MV-4-11 (cell line): ENCODE measurements at places on chromosomes 2 and 18.

GRCh38 chr18:77366067-77366719 lies 116.5 kb downstream of the GALR1 start:
- no peak for DNase-seq

- DNase-seq = no peak
Measured at GRCh38 chr2:217987391-217987790, 15.4 kb downstream of the TNS1 start.

GRCh38 chr2:223950448-223951347 lies 5.6 kb upstream of the WDFY1 start:
- DNase-seq = no peak

GRCh38 chr2:156189584-156189983 lies 142.9 kb downstream of the NR4A2 start:
- no peak for DNase-seq

- DNase-seq = no peak
Measured at GRCh38 chr2:14157816-14158215, 474.7 kb upstream of the LRATD1 start.

- peak; percentile 24 for DNase-seq
Measured at GRCh38 chr2:201900362-201900761, 94.0 kb downstream of the CDK15 start.

DNA sequence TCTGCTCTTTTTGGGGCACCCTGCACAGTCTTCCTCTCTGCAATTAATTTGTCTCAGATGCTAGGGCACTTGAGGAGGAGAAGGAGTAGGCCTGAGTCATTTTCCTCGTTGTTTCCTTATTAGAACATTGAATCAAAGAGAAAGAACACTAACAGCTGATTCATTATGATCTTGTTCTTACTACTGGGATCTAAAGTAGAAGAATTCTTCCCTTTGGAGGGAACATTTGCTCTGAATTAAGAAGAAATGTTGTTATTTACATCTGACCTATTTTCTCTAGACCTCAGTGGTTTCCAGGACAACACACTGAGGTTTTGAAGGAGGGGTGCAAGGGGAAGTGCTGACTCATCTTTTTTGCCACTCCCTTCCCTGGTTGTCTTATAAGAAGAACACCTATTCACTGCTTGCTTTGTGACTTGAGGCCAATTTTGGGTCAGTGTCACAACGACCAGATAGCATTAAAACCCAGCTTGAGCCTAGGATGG lies 24.3 kb upstream of the STAT1 start:
- peak; percentile 15 for DNase-seq

DNA sequence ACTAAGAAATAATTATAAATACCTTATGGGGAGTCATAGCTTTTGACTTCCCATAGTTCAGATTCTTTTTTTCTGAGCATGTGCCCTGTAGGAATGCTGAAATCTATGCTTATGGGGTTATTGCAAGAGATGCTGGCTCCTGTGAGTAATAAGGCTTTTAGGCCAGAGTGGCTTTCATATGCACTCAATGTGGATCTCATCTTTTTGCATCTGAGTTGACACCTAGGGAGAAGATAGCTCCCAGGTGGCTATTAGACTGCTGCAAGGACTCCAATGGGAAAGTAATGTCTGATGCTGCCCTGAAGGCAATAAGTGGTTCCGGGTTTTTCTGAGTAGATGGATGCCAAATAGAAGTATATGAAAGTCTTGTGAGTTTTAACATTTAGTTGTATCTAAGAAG lies 21.0 kb downstream of the DNAH6 start:
- no peak for DNase-seq

DNA sequence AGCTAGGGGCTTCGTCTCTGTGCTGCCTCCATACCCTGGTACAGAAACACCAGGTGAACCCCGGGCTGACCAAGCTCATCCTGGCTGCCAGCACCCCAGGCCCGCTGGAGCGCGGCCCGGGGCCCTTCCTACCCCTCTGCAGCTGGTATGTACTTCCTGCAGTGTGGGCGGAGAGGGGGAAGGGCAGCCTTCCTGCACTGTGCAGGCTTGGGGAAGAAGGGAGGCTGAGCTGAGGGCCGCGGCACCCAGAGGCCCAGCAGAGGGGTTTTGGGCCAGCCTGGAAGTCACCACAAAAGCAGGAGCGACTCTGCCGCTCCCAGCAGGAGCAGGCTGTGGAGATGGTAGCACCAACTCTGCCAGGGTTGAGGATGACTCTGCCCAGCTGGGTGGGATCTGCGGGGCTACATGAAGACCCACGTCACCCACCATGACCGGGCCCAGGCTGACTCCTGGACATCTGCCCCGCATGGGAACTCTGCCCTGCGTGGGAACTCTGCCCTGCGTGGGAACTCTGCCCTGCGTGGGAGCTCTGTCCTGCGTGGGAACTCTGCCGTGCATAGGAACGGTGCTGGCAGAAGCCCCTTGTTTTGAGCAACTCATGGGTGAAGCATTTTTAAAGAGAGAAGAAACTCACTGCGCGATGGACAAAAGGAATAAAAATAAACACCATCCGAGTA lies 273.3 kb downstream of the NDUFA10 start:
- DNase-seq = peak; percentile 53

GRCh38 chr18:24704946-24705630 lies 244.7 kb downstream of the HRH4 start:
- DNase-seq = no peak

- DNase-seq = no peak
Measured at GRCh38 chr2:126730655-126731054, 74.7 kb downstream of the GYPC start.

- peak; percentile 17 for DNase-seq
Measured at GRCh38 chr2:165698444-165698884, 95.6 kb downstream of the GALNT3 start.

DNA sequence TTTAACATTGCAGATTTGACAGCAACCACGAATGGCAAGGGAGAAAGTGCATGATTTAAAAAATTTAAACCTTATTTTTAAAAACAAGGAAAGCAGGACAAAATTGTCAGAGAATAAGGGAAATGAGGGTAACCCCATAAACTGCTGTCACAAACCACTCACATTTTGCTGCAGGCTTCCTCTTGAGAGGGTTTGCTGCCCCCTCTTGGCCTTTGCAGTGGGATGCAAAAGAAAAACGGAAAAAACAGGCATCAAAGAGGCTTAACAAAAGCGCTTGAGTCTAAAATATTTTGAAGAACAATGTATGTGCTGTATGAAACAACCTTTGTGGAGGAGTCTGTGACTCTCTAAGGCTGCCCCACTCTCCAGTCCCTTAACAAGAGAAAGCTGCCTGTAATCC lies 91.6 kb downstream of the TMX3 start:
- peak; percentile 51 for DNase-seq

- DNase-seq = no peak
Measured at GRCh38 chr2:239767021-239767905, 257.9 kb downstream of the NDUFA10 start.

GRCh38 chr2:63587814-63588384 lies 378 bp downstream of the WDPCP start:
- DNase-seq = no peak

- no peak for DNase-seq
Measured at GRCh38 chr18:70419526-70419925, 130.7 kb downstream of the SOCS6 start.

GRCh38 chr2:99697811-99698568 lies 208.2 kb upstream of the REV1 start:
- DNase-seq = no peak

DNA sequence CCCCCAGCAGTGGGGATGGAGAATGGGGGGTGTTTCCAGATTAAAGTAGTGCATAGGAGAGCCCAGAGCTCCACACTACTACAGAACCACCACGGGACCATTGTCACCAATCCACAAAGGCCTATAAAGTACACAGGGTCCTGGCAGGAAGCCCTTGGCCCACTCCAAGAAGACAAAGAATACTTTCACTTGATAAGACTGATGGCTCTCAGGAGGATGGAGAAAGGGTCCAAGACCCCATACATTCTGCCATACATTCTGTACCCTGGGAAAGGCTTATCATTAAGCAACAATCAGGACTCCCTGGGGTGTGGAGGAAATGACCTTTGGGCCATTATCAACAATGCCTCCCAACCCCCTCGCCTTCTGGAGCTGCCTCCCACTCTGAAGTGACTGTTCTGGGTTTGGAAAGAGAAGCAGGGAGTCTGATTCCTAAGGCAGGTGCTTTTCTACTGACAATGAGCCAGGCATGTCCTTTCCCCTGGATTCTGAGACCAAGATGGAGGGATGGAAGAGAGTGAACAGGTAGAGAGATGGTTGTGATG lies 85.4 kb downstream of the XDH start:
- DNase-seq = no peak

DNA sequence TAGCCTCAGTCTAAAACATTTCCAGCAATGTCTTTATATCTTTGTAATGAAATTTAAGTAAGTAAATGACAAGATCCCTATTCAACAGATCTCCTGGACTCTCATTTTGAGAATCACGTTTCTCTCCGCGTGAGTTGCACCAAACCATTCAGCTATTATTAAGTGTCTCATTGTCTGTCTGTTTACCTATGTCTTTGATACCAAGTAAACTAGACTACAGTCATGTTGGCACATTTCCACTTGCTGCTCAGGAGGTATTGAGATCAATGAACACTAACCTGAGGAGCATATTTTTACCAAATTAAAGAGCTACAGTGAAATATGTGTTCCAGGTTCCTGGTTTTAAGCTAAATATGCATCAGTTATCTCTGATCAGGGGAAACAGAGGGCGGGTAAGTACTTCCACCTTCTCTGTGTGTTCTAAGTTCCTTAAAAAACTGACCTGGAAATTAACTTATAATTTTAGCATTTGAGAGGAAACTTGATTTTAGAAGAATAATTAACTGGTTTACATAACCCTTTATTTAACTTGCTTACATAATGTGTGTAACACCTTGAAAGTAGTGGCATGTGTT lies 125.8 kb downstream of the OSBPL6 start:
- no peak for DNase-seq

GRCh38 chr2:11672407-11672806 lies 2.4 kb upstream of the NTSR2 start:
- no peak for DNase-seq

- no peak for DNase-seq
Measured at GRCh38 chr2:44801289-44801840, 140.1 kb upstream of the SIX3 start.

DNA sequence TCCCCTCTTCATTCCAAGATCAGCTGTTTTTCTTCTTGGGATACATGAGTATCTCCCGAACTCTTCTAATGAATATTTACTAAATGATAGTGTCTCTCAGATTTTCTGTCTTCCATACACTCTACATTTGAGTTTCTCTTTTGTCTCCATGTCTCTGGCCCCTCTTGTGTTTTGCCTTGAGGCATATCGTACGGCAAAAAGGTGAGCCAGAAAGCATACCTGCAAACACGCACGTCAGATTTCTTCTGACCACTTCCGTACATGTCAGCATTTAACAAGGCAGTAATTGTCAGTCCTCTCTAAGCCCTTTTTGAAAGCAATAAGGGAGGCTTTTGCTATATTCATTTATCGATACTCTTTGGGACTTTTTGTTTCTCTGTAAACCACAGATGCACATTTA lies 82.4 kb downstream of the FEZ2 start:
- no peak for DNase-seq

GRCh38 chr2:205878999-205879762 lies 196.9 kb downstream of the NRP2 start:
- DNase-seq = no peak

- DNase-seq = no peak
Measured at GRCh38 chr18:28576941-28577340, 400.0 kb upstream of the CDH2 start.

- no peak for DNase-seq
Measured at GRCh38 chr2:203824057-203824456, 43.5 kb upstream of the CTLA4 start.

- DNase-seq = no peak
Measured at GRCh38 chr2:37770797-37771196, 99.4 kb upstream of the CDC42EP3 start.

GRCh38 chr18:35463050-35463449 lies 34.7 kb downstream of the INO80C start:
- no peak for DNase-seq

DNA sequence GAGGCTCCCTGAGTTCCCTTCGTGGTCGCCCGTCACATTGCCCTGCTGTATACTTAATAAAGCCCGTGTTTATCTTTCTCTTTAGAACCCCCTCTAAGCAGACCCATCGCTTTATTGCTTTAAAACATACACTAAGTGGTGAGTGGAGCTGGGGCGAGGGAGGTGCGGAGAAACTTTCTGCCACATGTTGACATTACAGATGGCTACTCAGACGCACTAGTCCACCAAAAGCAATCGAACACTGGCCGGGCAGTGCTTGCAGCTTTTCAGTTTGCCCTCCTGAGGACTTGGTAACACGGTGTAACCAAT lies 859 bp upstream of the COLEC12 start:
- DNase-seq = no peak
